ENCODE measurements at places on chromosomes 5 and 9.

DNA sequence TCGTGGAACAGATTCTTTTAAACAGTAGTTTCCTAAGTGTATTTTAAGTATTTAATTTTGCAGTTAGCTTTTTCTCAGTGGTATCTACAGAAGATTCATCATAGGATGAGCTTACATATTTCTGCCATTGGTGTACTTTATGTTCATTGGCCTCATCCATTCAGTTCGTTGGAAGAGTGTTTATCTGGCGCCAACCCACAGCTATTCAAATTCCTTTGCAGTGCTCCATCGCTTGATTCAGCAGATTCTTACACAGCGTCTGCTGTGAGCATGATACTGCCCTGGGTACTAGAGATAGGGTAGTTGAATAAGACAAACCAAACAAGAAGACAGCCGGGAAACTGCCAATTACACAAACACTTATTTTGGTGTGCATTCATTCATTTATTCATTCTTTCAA, 55.1 kb downstream of the NUP214 start:
- no peak for DNase-seq

GRCh38 chr5:140219068-140219991, 44.3 kb downstream of the CYSTM1 start:
- no peak for DNase-seq

GRCh38 chr5:138755084-138755748, 2.0 kb downstream of the CTNNA1 start:
- DNase-seq = no peak

GRCh38 chr5:148255456-148255855, 13.1 kb upstream of the SPINK13 start:
- no peak for DNase-seq

DNA sequence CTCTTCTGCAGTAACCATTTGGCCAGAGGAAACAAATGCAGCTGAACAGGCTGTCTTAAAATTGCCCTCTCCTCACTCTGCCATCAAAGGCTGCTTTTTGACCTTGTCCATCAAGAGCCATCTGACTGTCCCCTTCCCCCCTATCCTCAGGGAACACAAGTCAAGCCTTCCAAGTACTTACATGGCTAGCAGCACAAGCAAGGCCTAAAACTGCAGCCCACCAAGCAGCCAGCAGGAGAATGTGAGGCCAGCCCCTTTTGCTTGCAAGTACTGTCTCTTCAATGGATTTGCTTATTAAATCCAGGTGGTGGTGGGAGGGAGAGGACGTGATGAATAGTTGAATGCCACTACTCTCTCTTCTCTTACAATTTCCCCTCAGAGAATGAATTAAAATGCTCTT, 83.5 kb downstream of the HTR1A start:
- DNase-seq = no peak

DNA sequence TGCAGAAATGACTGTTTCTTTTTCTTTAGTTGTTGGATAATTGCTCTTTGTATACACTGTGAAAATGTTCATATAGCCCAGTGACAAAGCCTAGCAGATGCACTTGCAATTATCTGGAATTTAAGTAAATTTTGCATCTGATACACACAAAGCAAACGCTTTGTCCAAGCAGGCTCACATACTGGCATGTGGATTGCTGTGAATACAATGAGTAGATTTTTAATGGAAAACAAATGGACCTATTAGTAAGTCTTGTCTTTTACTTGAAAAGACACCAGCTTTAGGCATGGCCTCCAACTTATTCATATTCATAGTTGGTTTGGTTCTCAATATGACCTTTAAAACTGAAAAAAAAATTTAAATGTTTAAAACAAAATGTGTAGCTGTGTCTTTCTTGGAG, 1299.8 kb upstream of the WWC1 start:
- DNase-seq = no peak

DNA sequence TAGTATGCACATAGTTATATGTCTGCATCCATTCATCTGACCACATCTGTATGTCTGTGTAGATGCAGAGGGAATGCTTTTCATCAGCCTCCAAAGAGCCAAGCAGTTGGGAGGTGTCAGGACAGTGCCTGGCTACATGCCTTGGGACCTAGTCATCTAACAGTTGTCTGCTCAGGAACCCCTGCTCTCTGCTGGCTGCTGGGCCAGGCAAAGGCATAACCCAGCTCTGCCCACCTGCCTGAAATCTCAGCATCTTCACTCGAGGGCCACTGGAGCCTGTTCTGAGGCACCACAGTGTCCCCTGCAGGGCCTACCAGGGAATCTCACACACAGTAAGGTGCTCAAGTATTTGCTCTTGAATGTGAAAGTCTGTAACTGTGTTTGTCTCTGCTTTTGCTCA, 3.7 kb downstream of the C9orf50 start:
- no peak for DNase-seq

DNA sequence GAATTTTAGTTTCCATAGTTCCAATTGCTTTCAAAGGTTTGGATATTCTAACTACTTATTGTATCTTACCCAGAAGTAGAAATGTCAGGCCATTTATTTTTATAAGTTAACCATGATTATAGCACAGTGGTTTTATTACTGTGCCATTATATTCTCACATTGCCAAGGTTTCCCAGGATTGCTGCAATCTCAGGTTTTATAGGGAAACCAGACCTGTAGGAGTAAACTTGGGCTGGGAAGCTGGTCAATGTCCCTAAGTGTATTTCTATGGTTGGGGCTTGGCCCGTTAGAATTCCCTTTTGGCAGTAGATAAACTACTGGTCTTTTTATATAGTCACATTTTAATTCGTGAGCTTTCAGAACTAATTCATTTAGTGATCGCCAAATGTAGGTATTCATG, 396.6 kb upstream of the KCNN2 start:
- no peak for DNase-seq

- DNase-seq = no peak
Observed at GRCh38 chr5:153809166-153809565, 229.5 kb downstream of the FAM114A2 start.

DNA sequence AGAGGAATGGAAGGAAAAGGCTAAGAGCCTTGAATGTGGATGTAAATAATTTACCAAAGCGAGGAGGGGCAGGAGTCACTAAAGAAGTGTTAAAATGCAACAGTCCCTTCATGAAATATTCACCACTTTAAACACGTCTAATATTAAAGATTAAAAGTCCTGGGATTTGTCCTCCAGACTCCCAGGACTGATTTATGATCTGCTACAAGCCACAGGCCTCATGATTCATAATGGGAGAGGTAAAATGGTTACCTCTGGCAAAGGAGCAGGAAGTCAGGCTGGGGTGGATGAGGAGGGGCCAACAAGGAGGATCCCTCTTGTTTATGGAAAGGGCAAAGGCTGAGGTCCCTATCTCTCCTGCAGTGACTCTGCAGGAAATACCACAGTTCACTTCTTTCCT, 292.4 kb downstream of the TRIM32 start:
- no peak for DNase-seq

DNA sequence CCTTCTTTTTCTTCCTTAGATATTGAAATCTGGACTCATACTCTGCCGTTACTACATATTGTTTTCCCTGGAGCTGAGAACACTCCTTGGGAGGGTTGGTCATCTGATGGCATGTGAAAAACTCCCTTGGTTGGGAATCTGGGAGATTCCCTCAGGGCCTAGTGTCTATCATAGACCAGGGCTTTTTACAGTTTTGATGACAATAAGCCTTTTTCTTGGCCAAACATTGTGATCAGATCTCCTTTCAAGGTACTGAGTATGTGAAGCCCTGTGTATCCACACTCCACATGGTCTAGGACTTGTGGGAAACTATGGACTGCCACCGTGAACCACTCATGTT, 32.9 kb downstream of the TMEM252 start:
- no peak for DNase-seq

GRCh38 chr9:19885608-19886007, 96.8 kb upstream of the SLC24A2 start:
- DNase-seq = no peak

- DNase-seq = no peak
Observed at GRCh38 chr5:143931986-143932385, 120.0 kb downstream of the HMHB1 start.

DNA sequence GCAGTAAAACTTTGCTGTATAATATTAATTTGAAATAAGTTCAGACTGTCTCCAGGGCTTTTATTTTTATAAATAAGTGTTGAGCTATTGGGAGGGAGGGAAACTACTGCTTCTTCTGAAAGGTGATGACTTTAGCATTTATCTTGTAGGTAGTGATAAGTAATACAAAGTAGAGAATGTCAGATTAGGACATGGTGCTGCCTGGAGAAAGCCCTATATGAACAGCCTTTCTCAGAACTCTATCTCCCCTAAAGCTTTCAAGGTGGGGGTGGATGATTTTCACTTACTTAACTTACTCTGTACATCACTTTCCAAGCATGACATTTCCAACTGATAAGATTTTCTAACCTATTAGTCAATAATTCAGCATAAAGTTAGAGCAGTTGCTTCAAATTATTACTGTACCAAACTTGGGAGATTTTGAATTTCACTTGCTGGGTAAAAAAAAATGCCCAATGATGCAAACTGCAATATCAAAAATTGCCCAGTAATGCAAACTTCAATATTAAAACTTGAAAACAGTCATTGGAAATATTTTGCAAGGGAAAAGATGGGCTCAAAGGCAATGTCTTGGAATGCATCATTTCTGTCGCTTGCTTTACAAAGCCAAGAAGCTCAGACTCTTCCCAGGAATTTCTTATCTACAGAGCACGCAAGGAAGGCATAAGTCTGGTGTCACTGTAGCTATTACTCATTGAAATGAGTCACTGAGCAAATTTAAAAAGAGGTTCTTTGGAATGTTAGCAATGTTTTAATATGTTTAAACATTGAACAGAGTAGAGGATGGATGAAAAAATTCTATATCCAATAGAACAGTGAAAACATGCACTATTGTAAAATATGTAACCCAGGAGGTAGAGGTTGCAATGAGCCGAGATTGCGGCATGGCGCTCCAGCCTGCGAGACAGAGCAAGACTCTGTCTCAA, 569.5 kb downstream of the PSAT1 start:
- DNase-seq = no peak

DNA sequence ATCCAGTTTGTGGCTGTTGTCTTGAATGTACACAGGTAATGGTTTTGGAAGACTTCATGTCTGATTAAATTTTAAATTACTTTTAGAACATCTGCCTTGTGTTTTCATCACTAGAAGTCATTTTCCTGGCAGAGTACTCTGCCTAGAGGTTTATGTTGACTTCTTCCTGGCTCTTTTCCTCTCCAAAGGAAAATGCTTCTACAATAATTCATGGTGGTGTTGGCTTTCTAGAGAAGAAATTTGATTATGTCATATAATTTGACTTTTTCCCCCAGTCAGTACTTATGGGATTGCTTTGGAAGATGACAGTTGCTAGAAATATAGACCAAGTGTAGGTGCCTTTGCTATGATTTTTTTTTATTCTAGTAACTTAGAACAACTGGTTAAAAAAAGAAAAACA, 46.8 kb downstream of the F2RL2 start:
- no peak for DNase-seq

- DNase-seq = no peak
Observed at GRCh38 chr9:77843871-77844155, 187.8 kb downstream of the GNAQ start.

DNA sequence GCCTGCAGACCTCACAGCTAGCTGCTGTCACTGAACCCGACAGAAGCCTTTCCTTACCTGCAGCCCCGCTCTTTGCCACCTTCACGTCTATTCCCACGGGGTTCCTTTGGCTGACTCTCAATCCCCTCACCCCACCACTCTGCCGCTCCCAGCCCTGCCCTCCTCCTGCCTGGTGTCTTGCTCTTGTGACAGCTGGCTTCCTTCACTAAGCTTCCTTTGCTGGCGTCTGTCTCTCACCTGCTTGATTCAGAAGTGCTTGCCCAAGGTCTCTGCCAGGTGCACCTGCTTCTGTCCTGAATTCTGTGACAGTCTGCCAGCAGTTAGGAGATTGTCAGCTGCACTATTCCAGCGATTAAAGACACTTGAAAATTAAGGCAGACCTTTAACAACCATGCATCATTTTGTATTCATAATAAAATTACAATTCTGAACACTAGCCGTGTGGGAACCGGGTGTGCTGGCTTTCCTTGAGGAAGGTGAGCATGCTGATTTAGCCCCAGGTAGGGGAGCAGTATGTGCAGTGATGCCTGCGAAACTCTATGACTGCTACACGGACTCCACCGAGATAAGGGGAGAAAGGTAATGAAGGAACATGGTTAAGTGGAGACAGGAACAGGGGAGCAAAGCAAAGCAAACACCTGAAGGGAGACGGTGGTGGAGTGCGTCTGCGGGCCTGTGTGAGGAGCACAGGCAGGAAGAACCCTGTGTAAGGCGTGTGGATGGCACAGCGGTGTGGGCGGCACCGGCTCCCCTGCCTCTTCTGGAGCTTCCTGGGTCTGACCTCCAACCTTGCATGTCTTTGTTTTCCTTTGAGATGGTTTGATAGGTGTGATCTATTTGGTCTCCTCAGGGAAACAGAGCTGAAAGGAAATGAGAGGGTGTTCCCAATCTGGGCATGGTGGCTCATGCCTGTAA, 80.1 kb upstream of the CACNA1B start:
- no peak for DNase-seq
